ENCODE measurements at places on chromosomes 3 and 15.

DNA sequence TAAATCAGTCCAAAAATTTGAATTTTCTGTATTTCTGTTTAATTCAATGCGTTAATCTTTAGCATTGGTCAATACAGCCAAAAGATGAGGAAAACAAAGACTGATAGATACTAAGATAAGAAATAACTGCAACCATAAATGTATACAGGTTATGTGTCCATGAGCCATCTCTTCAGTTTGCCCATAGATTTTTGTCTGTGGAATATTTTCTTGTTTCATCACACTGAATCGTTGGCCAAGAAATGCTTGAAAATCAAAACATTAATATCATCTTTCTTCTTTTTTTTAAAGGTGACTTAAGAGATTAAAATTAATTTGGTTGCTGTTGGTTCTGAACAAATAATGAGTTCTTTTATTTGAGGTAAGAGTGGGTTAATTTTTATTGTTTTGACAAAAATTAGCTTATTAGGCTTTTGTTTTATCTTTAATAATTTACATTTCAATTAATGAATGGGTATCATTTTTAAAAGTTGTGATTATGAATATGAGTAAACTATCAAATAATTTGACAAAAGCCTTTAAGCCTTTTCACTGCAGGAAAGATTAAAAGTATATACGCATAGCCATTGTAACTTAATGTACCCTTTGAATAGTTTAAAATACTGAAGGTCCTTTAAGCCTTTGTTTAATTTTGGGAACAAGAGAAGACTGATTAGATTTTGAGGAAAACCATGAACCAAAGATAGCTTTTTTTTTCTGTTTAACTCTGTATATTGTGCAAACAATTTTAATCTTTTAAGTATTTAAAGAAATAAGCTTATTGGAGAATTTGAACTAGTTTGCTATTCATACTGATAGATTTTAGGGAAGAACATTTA, 14.7 kb upstream of the CHD2 start:
- no peak for DNase-seq

GRCh38 chr3:61110576-61110975, 140.7 kb downstream of the FHIT start:
- no peak for DNase-seq

GRCh38 chr3:31462050-31462569, 70.6 kb upstream of the STT3B start:
- peak; percentile 10 for DNase-seq

DNA sequence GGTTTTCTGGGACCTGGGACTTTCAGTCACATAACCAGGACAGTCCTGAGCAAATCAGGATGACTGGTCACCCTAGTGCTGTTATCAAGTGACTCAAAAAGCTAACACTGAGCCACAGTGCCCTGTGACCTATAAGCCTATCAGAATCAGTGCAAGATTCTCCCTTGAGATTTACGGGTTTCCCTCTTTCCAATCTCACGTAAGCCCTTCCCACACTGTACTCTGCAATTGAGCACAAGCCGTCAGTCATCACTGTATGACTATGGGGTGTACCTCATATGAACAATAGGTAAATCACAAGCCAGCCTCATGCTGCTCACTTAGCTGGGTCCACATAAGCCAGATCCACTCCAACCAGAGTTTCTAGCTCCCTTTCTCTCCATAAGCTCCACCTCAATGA, 21.0 kb upstream of the CLDN18 start:
- DNase-seq, result no peak

DNA sequence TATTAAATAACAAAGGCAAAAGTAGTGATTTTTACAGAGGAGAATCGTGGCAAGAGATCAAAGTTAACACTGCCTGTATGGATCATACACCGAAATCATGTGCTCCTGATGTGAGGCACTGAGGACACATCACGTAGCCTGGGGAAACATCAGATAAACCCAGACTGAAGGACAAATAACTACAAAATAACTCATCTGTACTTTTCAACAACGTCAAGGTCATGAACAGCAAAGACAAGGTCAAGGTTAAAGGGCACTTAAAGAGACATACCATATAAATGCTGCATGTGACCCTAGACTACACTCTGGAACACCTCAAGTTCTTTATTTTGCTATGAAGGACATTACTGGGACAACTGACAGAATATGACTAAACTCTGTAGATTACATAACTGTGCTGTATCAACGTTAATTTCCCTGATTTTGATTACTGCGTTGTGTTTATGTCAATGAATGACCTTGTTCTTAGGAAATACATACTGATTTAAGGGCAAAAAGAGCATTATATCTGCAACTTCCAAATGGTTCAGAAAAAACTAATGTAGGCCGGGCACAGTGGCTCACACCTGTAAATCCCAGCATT, 48.1 kb downstream of the CHSY1 start:
- no peak for DNase-seq

DNA sequence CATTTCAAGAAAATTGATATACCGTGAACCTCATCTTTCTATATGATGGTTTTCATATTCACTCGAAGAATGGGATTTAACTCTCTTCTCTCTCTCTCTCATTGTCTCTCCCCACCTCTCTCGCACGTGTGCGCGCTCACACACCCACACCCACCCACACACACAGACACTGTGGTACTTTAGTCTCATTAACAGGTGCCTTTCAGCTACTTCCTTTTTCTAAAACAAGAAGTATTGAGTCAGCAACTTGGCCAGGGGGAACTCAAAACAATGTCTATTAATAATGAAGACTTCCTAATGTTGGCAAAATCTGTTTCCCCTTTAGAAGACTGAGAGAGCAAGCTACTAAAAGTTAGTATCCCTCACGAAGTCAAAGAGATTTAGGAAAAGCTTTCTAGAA, 150.7 kb downstream of the TMCO5A start:
- no peak for DNase-seq

DNA sequence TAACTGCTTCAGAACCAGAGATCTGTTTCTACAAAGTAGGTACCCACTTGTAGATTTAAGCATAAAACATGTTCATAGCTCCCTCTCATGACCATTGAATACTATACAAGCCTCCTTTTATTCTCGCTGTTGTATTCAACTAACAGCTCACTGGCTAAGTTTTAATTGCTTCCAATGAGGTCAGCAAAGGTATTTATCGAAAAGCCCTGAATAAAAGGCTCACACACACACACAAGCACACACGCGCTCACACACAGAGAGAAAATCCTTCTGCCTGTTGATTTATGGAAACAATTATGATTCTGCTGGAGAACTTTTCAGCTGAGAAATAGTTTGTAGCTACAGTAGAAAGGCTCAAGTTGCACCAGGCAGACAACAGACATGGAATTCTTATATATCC, at the start of gene FGF7:
Gene FGF7 (plus strand): TSS at position 222 of the 400 bp plus-strand sequence. CDS start 1,056 bp downstream, outside the sequence.
- DNase-seq, result no peak

- DNase-seq, result no peak
Observed at GRCh38 chr15:93418566-93418965, 329.6 kb upstream of the RGMA start.

GRCh38 chr3:58064923-58065638, 56.9 kb downstream of the FLNB start:
- DNase-seq, result no peak

- DNase-seq, result no peak
Observed at GRCh38 chr3:161222662-161223061, 1.6 kb downstream of the NMD3 start.

- DNase-seq, result no peak
Observed at GRCh38 chr3:105347625-105348302, 18.9 kb upstream of the ALCAM start.

- DNase-seq, result no peak
Observed at GRCh38 chr3:15300323-15301078, 31.9 kb downstream of the SH3BP5 start.

GRCh38 chr3:131174752-131175151, 148.1 kb downstream of the NEK11 start:
- DNase-seq, result no peak

GRCh38 chr15:97652700-97653167, 307.8 kb upstream of the ARRDC4 start:
- DNase-seq, result no peak

- no peak for DNase-seq
Observed at GRCh38 chr3:71949442-71949841, 164.5 kb upstream of the PROK2 start.

DNA sequence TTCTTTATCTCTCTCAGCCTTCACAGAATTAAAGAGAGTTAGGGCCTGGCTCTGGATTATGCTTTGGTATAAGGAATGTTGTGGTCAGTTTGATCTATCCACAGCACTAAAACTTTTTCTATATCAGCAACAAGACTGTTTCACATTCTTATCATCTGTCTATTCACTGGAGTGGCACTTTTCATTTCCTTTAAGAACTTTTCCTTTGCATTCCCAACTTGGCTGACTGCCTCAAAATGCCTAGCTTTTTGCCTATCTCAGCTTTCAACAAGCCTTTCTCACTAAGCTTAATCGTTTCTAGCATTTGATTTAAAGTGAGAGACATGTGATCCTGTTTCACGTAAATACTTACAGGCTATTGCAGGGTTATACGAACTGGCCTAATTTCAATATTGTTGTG, 471.8 kb downstream of the GBE1 start:
- no peak for DNase-seq

DNA sequence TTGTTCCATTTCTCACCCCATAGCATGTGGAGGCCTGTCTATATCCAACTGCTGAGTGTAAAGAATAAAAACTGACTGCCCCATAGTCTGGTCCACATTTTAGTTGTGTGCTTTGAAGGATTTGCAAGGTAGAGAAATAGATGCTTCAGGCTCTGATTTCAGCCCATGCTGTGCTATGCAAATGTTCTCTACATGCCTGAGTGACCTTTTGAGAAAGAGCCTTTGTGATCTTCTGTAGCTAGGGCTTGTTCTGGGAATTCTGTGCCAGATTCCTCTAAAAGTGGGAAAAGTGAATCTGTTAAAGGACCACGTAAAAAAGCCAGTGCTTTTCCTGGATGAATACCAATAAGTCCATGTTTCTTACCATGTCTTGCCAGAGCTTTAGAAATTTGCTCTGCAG, 5.2 kb downstream of the KCTD6 start:
- DNase-seq, result no peak

DNA sequence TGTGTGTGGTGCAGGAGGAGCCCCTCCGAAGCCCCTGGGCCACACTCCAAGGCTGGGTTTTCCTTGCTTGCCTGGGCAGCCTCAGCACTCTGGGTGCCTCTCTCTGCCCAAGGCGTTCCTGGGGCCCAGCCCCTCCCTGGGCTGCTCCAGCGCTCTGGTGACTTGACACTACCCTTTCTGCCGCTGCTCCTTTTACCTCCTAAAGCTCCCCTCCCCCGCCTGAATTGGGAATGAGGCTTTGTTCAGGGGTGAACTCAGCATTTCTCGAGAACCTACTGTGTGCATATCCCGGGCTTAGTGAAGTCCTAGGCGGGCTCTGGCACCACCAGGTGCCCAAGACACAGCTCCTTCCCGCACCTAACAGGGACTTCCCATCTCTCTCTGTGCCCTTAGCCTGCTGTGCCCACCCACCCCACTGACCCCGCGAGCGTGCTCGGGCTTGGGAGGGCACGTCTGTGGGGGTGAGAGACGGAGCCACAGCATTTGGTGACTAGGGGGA, 1.2 kb upstream of the BAHD1 start:
- DNase-seq, result no peak

DNA sequence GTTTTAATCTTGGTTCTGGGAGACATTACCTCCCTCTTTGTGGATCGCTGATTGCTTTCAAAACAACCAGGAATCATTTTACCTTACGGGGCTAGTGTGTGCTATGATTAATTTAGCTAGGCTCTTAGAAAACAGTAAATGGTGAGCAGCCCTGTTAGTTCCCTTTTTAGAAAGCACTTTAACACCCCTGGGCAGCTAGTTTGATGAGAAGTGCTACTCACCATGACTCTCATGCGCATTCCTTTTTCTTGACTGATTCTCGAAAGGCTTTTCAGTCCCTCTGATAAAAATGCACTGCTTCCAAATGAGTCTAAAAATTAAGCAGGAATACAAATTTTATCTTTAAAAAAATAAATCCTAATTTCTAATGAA, 75.3 kb upstream of the LEKR1 start:
- DNase-seq, result no peak

GRCh38 chr15:67882487-67883233, 42.8 kb upstream of the RNU6-1 start:
- no peak for DNase-seq

DNA sequence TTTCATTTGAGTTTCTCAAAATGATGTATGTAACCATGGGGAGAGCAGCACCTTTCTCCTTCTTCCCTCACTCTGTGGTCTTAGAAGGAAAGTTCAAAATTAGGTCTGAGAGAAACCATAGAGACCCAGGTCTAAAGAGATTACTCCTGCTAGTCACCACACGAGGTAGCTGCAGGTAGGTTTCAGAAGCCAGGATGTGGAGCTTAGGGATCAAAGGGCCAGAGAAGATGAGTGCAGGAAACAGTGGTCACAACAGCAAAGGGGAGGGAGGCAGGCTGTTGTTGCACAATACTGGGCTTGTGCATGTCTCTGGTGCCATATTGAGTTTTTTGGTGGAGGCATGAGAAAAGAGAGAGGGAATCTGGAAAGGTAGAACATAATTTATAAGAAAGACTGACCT, 583.6 kb downstream of the AGBL1 start:
- no peak for DNase-seq

DNA sequence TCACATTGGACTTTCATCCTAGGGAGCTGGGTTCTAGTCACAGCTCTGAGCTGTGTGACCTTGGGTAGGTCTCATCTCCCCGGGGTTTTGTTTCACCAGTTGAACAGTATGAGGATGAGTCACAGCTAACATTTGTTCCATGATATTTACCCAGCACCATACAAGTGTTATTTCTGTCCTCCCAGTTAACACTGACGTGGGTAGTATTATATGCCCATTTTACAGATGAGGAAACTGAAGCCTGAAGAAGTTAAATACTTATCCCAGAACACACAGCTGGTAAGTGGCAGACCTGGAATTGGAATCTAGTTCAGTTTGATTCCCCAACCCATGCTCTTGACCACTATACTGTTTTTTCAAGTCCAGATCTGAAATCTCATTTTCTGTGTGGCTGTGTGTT, 908 bp upstream of the RARB start:
- DNase-seq, result no peak

- no peak for DNase-seq
Observed at GRCh38 chr3:64016941-64017620, 6.2 kb downstream of the PSMD6 start.

GRCh38 chr3:32712506-32713055, 27.6 kb downstream of the CNOT10 start:
- DNase-seq, result no peak

DNA sequence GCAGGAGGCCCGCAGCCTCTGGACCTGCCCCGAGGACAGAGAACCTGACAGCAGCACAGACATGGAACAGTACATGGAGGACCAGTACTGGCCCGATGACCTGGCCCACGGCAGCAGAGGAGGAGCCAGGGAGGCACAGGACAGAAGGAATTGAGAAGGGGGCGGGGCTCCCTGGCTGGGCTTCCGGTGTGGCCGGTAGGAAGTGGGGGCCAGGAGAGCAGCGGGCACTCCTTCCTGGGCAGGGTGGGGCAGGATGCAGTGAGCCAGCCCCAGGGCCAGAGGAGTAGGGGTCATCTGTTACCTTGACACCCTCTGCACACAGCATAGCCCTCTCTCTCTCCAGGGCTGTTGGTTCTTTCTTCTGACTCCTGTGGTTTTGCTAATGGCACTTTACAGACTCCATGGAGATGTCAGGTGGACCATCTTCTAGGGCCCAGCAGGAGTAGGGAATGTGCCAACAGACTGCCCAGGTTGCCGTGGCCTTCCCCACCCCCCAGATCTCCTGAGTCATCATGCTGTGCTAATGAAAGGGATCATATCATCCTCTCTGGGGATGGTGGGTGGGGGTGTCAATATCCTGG, 8.6 kb upstream of the ISG20 start:
- DNase-seq, result no peak
